ENCODE measurements at places on chromosomes 4 and X.

DNA sequence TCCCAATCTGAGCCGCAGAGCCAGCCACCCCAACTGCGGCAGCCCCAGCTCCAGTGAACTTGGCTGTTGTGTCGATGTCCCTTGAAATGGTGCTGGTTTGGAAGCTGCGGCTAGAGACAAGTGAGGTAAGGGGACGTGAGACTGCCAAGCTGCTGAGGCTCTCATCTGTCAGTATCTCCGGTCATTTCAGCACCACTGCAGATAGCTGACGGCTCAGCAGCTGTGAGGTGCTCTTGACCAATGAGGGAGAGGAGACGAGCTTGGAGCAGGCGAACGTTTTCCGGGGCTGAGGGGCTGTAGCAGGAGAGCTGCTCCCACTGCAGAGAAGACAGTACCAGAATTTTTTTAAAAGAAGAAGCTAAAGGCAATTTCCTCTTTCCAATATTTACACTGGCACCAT is 175.5 kb upstream of the CASK start:
- DNase-seq, result no peak
- H3K36me3 ChIP-seq, result no peaks in the 10 kb centered on the region
- H3K27me3 ChIP-seq, result peaks cover 64% of the 10 kb centered on the region

- no peaks in the 10 kb centered on the region for H3K36me3 ChIP-seq
- H3K4me1 ChIP-seq, result peaks cover 31% of the 10 kb centered on the region
- no peak overlapping the region for H3K4me3 ChIP-seq
- no peak overlapping the region for H3K27ac ChIP-seq
- peak; percentile 29 for DNase-seq
These were observed 2.8 kb downstream of the NKX6-1 start for GRCh38 chr4:84496331-84496705.

DNA sequence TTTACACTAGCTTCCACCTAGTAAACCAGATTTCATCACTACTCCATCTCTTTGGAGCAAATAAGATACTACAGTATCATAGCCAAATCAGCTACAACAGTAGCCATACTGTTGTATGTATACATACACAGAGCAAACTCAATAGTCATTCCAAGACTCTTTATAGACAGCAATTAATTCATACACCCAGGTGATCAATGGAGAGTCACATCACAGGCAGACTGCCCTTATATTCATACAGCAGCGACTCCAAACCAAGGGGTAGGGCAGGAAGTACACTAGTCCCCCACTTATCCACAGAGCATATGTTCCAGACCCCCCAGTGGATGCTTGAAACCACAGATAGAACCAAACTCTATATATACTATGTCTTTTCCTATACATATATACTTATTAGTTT is 76.6 kb downstream of the FBXW7 start:
- peak overlapping the region; percentile 73 for H3K27ac ChIP-seq
- H3K36me3 ChIP-seq, result peaks cover 10% of the 10 kb centered on the region

- DNase-seq, result no peak
- no peak overlapping the region for H3K4me3 ChIP-seq
- H3K36me3 ChIP-seq, result no peaks in the 10 kb centered on the region
- H3K4me1 ChIP-seq, result no peaks in the 10 kb centered on the region
- no peak overlapping the region for H3K27ac ChIP-seq
These were observed 486.4 kb upstream of the FAT1 start for GRCh38 chr4:187209921-187210613.
